ENCODE measurements at places on chromosomes 6 and 20.

GRCh38 chr6:130411481-130411880, 45.7 kb downstream of the TMEM200A start:
- DNase-seq, result no peak

- no peak for DNase-seq
Measured at GRCh38 chr6:147973806-147974205, 368.8 kb upstream of the SASH1 start.

DNA sequence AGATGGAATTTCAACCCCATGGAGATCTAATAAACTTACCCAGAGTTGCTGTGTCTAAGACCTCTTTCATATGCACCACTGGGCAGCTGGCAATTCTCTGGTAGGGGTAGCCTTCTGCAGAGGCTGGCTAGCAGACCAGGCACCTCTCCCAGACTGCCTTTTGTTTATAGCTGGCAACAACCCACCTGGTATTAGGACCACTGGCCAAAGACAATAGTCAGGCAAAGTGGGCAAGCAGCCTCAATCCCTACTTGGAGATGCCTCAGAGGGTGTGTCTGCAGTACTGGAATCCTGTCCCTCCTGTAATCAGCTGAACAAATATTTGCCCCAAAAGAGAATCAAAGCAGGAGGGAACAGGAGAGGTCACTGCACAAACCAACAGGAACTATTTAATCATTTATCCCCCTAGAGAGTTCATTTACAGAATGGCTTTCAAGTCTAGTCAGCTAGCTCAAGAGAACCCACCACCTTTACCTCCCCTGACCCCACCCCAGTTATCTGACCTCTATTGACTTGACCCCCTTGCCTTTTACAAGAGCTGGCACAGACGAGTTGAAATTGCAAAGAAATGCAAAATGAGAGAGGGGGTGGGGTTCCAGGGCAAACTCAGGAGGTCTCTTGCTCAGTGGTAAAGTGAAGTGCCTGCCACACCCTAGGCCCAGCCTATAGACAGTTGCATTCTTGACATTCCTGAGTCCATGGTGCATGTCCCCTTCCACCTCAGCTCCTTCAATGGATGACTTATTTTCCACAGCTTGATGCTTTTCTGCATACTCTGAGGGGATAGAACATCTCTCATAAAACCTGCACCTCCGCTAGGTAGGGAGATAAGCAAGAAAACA, 2.8 kb downstream of the BCL2L1 start:
- no peak for DNase-seq

DNA sequence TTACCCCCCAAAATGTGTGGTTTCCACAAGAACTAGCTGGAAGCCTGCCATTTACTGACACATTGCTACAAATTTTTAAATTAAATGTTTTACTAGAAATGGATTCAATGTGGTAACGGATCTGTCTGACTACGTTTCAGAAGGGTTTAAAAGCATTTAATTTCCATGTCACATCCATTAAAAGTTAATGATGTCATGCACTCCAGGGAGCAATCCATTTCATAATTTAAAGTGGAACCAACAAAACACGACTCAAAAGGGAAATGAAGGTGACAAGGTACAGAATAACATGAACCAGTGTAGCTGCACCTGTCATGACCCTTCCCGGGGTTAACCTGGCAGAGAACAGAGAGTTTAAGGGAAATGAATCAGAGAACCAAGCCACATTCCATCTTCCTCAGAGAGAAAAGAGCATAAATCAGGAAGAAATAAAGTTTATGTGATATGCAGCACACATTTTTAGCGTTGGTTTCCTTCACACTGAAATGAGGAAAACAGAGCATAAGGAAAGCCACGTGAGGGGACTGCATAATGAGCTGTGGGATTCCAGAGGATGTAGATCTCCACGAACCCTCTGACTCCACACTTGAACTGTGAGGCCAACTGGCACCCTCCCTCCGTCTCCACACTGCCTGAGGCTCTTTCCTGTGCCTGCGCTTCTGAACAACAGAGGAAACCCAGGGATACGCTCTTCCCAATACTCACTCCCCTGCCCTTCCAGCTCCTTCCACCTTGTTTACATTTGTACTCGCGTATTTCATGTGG, 170.3 kb upstream of the AHI1 start:
- DNase-seq, result no peak

DNA sequence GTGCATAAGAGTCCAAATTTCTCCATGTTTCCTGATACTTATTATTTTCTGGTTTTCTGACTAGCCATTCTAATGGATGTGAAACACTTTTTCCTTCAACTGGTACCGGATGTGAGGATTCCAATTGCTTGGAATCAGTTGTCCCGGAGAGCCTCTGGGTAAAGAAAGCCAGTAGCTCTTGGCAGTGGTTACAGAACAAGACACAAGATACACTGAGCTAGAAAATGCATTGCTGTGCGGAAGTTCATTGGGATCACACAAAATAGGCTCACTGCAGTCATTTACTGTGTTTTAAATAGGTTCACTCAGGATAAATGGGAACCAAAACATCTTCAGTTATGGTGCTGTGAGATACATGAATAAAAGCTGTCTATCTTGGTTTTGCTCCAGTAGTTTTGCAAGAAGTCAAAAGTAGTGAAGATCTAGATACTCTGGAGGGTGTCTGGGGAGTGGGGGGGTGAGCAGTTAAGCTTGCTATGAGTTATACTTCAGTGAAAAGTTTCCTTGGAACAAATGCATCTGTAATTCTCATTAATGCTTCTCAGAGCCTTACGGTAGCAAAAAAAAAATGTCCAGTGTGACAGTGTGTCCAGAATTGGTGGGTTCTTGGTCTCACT, 54.4 kb upstream of the RNF182 start:
- no peak for DNase-seq

DNA sequence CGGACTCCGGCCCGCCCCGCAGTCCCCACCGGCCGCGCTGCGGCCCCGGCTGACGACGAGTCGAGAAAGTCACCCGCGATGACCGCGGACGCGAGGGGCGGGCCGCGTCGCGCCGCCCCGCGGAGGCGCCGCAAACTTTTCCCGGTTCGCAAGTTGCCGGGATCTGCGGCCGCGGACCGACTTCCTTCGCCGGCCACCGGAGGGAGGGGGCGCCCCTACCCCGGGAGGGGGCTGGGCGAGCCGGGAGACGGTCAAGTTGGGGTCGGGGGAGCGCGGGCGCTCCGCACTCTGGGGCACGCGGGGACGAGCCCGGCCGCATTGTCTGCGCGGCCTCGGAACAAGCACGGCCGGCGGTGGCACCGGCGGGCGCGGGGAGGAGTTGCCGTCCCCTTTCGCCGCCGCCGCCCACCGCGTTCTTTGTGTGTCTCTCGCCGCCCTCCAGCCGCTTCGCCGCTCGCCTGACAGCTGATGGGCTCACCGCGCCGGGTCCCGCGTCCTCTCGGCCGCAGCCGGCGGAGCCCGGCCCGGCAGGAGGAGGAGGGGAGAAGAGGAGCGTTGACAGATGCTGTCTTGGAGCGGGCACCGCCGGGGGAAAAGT, 131.6 kb downstream of the OGFRL1 start:
- DNase-seq, result no peak

GRCh38 chr6:168458101-168458500, 17.1 kb downstream of the SMOC2 start:
- no peak for DNase-seq

DNA sequence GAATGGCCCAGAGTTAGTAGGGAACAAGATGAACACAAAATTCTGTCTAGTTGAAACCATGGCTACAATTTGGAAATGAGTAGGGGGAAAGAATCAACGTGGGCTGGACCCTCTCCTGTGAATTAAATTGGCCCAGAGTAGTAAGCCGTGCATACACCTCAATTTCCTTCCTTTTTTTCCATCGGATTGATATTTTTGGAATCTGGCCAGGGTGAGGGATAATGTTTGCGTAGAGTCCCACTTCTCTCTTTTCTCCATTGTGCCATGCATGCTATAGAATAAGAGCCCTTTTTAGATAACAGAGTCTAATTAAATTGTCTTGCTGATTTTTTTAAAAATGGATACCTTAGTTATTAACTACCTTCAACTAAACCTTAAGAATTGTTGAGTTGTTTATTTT, 35.2 kb downstream of the XRN2 start:
- DNase-seq, result no peak

GRCh38 chr6:38391206-38391605, 248.5 kb downstream of the BTBD9 start:
- DNase-seq, result no peak

- no peak for DNase-seq
Measured at GRCh38 chr20:11740975-11741374, 176.7 kb upstream of the BTBD3 start.

- no peak for DNase-seq
Measured at GRCh38 chr20:24622856-24623255, 153.4 kb downstream of the SYNDIG1 start.
